ENCODE measurements at places on chromosomes 13 and 19.
A peak's percentile ranks its signal among the peaks of the same experiment; 100 is the strongest.

GRCh38 chr19:14146789-14147216 is 10.4 kb upstream of the ASF1B start:
- DNase-seq: peak; percentile 70

- DNase-seq: no peak
These were observed 1.2 kb downstream of the EEF1AKMT1 start for GRCh38 chr13:20772401-20773131.

- DNase-seq: no peak
These were observed 1.8 kb upstream of the CDC37 start for GRCh38 chr19:10404888-10405820.

GRCh38 chr19:35704218-35704617 is at the start of gene ZBTB32:
TSS of gene ZBTB32 (plus strand) at chr19:35704558. CDS start at chr19:35714627, 10,069 bp downstream.
- no peak for DNase-seq

GRCh38 chr19:15115762-15116615 is 8.8 kb downstream of the SYDE1 start:
- DNase-seq: no peak

DNA sequence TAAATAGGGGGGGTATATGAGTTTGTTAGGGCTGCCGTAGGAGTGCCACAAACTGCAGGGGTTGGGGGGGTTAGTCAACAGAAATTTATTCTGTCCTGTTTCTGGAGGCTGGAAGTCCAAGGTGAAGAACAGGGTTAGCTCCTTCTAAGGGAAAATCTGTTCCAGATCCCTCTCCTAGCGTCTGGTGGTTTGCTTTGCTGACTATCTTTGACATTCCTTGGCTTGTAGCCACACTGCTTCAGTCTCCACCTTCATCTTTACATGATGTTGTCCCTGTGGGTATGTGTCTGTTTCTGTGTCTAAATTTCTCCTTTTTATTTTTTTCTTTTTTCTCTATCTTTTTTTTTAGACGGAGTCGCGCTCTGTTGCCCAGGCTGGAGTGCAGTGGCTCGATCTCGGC is 8.1 kb upstream of the ICAM1 start:
- DNase-seq: no peak

DNA sequence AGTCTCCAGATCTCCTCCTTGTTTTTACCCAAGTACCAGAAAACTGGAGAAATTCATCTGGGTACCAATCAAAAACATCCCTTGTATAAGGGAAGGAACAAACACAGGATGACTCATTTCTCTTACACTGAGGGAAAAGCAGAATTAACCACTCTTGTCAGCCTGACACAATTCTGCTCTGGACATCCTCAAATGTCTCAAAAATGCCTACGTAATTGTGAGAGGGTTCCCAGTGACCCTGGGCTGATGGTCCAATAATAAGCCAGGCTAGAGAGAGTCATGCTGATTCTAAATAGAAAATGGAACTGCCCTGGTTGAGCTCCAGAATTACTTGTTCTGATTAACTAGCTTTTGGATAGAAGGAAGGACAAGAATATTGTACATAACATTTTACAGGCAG is 14.5 kb downstream of the ZNF708 start:
- no peak for DNase-seq

Data from NCI-H226 (cell line).